ENCODE measurements at places on chromosomes 1 and 21.

DNA sequence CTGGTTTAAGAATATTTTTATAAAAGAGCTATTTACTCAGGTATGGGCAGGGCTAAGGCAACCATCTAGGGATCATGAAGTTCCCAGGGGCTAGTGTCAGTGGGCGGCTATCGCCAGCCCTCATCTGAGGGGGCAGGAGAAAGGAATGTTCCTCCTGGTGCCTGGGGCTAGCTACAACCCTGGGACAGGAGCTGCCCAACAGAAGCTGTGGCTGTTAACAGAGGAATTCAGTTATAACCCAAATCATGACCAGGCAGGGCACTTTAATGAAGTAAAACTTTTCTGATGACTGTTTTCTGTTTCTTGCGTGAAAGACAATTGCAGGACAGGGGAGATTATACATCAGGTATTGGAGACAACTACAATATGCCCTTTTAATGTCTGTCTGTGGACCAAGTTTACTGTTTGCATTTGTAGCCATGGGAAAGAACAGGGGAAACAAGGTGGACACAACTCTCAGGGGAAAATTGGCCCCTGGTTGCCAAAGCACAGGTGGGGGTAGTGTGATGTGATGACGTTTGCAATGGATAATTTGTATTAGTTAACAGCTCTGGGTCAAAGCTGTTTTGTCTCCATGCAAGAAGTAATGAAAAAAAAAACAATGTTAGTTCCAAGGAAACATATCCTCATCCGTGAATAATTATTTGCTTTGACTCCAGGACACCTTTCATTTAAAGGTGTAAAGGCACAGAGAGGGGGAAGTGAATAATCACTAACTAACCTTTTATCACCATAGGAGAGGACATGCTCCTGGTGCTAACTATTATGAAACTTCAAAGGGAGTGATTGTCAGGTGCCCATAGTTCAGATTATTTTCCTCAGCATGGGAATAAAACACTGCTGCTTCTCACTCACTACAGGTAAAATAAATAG lies 105.2 kb downstream of the TSEN15 start:
- no peak for DNase-seq

- no peak for DNase-seq
These were observed 6.7 kb downstream of the LSS start for GRCh38 chr21:46221664-46222435.

DNA sequence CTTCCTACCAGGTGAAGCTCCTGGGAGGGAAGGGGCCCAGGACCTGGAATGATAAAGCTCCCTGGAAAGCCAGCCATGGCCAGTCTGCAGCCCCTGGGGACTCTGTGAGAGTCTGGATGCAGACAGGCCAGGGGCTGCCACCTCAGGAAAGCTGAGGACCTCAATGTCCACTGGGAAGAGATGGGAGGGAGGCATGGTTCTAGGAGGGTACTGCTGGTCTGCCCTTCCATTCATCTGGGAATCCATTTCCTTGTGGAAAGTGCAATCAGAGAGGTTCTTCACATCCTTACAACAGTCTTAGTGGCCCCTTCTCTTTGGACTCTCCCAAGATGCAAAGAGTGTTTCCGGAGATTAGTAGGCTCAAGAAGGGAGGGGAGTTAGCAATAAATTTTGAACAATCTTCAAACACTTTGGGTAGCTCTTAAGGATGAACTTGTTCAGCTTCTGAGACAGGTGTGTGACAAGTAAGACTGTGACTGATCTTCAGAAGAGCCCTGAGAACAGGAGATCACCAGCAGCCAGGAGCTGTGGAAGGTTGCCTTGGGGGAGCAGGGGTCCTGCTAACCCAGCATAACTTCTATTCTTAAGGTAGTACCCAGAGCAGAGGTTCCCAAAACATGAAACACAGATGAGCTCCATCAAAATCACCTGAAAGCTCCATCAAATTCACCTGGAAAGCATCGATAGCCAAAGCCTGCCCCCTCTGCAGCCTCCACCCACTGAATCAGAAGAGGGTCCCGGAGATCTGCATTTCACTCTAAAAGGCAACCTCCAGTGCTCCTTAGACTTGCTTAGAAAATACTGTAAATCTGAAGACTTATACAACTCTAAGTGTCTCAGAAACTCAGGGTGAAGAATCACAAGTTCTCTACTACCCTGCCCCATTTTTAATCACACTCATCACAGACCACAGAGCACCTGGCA lies 616 bp upstream of the LAX1 start:
- no peak for DNase-seq

- DNase-seq: no peak
These were observed 6.4 kb upstream of the LRP8 start for GRCh38 chr1:53334312-53334711.

DNA sequence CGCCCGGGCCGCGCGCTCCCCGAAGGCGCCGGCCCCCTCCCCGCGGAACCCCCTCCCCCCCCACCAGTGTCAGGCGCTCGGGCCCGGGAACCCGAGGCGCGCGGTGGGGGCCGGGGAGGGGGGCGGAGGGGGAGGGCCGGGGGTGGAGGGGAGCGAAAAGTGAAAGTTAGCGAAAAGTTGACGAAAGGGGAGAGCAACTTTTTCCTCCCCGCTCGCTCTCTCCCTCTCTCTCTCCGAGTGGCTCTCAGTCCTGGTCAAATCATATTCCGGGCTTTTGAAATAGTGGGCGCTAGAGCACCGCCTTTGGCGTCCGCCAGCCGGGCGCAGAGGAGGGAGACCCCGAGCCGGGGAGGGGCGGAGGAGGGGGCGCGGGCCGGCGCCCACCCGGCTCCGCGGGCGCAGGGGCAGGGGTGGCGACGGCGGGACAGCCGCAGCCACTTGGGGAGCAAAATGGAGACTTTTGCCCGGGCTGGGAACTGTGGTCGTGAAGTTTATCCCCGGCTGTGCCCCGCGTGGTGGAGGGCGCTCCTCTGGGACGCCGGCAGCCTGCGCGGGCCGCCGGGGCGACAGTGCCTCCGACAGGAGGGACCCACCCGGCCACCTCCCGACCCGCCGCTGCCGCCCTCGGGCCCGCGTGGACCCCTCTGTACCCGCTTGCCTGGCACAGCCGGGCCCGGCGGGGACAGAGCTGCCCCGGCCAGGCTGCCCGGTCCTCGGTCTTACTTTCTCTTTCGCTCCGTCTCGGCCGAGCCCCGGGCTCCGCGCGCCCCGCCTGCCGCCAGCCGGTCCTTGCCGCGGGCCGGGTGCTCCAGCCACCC lies 697 bp downstream of the PRDM16 start:
- peak; percentile 65 for DNase-seq

DNA sequence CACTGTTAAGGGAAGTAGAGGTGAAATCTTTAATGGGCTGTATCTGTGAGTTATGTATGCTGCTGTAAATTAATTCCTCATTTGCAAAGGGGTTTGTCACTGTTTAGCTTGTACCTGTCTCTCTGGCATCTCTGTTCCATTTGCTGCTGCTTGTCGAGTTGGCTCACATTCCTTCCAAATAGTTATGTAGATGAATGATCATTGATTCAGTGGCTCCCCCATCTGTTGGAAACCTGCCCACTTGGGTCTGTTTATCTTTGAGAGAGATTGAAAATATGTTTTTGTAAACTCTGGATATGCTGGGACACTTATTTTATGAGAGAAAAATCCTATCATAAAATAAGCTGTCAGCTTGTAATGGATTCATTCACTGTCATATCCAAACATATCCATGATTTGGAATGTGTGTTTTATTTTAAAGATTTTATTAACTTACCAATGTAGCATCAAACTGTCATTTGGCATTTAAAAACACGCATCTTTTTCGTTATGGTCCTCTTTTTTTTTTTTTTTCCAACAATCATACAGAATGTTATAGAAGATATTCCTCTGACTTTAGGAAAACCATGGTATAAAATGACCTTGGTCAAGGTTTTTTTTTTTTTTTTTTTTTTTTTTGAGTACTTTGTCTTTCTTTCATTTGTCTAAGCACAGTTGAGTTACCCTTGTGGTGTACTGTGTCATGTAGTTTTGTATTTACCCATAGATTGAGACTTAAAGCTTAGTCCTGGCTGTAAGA lies 3.5 kb downstream of the RYR2 start:
- no peak for DNase-seq

- no peak for DNase-seq
These were observed 33.7 kb downstream of the WNT9A start for GRCh38 chr1:227913764-227914721.

GRCh38 chr1:7705048-7705907 lies 65.8 kb upstream of the VAMP3 start:
- peak; percentile 15 for DNase-seq
